ENCODE measurements at places on chromosomes 4 and X.

DNA sequence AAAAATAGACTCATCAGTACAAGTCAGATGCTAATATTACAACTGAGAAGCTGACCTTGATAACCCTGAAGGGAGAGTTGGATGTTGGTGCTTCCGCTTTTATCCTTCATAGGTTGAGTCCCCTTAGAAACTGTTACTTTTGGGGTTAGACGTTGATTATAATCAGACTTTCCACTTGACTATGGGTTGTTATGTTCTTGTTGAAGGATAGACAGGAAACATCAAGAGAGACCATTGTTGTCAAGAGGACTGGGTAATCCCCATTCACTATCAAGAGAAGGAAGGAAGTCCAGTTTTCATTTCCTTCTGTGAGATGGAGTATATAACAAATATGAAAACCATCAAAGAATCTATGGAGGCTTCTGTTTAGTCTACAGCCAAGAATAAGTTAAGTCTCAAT, 229.9 kb upstream of the AFF2 start:
- DNase-seq = no peak

DNA sequence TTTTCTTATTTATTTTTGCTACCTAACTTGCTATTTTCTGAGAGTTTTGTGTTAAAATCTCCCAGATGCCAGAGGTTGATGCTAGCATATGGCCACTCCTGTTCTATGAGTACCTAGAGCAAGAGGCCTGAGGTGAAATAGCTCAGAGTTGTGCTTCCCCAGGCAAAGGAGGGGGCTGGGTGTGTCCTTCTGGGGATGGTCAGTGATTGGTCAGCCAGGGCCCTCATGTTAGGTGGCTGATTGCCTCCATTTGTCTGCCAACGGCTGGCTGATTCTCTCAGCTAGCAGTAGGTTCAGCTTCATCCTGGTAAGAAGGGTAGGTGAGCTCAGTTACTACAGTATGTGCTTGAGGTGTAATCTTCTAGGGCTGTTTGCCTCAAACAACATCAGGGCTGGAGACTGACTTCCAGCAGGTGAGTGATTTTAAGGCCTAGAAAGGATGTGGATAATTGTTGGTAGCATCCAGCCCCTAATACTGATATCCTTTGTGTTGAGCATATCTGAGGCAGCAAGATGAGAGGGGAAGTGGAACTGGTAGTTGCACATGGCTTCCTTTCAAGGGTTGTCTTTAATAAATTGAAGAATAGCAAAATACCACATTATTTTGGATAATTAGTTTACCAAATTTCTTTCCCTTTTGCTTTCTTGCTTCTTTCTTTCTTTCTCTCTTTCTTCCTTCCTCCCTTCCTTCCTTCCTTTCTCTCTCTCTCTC, 62.5 kb upstream of the RHOH start:
- DNase-seq = no peak

GRCh38 chr4:140094438-140095420, 59.3 kb downstream of the MAML3 start:
- no peak for DNase-seq

- no peak for DNase-seq
Observed at GRCh38 chrX:104745152-104745551, 179.2 kb downstream of the IL1RAPL2 start.

GRCh38 chr4:156290811-156291210, 337.1 kb upstream of the CTSO start:
- DNase-seq = no peak

GRCh38 chr4:2786794-2787229, 6.1 kb upstream of the SH3BP2 start:
- DNase-seq = no peak

GRCh38 chr4:154164931-154165839, 326.4 kb downstream of the DCHS2 start:
- DNase-seq = peak; percentile 93

GRCh38 chr4:41507291-41507947, 30.5 kb upstream of the LIMCH1 start:
- DNase-seq = peak; percentile 81

- no peak for DNase-seq
Observed at GRCh38 chrX:47235691-47236103, 2.9 kb downstream of the USP11 start.

GRCh38 chr4:111512081-111512783, 633.0 kb upstream of the FAM241A start:
- DNase-seq = peak; percentile 74

DNA sequence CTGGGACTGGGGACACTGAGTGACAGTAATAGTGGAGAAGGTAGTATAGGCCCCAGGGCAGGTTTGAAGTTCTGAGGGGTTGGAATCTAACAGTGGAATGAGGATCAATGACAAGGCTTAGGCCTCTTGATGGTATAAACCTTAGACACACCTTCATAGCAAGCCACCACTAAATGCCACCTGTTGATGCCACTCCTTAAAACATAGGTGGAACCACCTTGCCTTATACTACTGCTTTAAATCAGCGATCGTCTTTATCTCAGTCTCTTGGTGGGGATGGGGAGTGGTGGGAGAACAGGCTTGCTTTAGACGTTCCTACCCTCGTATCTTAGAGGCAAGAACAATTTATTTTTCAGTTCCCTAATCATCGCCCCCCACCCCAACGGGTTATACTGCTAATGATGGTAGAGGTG, 1.2 kb downstream of the RAB33B start:
- DNase-seq = no peak

GRCh38 chr4:105994061-105994460, 98.8 kb downstream of the NPNT start:
- no peak for DNase-seq

DNA sequence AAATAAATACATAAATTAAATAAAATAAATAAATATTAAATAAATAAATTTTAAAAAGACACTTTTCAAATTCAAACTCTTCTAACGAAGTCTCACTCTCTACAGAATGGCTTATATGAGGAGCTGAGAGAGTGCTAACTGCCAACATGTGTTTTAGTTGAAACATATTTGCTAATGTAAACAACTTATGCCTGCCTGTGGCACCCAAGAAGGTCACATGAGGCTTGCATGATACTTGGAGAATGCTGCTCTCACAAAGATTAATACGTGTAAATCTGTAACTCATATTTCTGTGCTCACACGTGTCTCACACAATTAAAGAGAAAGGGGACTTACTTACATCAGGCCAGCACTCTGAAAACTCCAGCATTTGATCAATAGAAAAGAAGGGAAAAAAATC, 43.2 kb upstream of the PITX2 start:
- DNase-seq = no peak

DNA sequence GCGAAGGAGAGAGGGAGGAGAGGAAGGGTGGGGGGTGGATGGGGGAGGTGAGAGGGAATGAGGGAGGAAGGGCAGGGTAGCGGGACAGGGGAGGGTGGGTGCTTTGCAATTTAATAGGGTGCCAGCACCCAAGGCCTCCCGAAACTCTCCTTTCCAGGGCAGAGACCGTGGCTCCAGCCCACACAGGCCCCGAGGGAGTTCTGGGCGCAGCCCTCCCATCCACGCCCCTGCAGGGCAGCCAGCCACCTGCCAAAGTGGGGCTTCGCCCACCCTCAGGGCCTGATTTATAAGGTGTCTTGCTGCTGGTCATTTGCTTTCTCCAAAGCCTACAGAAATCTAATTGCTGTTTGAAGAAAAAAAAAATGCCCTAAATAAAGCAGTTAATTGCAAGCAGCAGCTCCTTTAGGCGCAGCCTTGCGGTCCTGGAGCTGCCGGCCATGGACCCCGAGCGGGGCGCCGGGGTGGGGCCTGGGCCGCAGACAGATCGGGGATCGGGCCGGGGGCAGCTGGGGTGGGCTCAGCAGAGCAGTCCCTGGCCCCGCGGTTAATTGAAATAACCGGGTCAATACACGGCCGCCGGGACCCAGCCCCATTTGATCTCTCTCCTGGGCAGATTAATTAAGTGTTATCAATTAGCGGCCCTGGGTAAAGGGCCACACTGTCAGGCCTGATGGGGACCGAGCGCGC, 106.0 kb upstream of the NKX1-1 start:
- DNase-seq = no peak

DNA sequence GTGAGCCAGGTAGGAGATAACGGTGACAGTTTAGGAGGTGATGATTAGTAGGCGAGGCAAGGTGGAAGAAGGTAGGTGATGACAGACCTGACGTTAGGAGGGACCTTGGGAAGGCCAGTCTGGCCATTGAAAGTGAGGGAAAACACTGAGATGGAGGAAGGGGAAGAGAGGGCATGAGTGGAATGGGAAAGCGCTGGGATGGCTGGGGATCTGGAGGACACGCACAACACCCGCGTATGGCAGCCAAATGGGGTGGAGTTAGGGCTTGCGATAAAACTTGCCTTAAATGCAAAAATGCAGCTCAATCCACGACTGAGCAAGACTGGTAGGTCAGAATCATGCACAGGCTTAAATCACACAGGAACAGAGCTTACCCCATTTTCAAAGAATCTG, 605 bp upstream of the CDKL2 start:
- DNase-seq = no peak

- DNase-seq = peak; percentile 74
Observed at GRCh38 chr4:73869130-73870055, at the start of gene CXCL1. CXCL1 (plus strand) TSS chr4:73869393; CDS start chr4:73869471, 78 bp downstream.

GRCh38 chr4:159547645-159548308, 444.9 kb downstream of the RAPGEF2 start:
- DNase-seq = peak; percentile 82
